ENCODE measurements at places on chromosomes 13 and 19. TPM values are rescaled to one million over a fixed set of nuclear protein-coding genes. Genes with fewer than 3 reads are reported as not detected.

DNA sequence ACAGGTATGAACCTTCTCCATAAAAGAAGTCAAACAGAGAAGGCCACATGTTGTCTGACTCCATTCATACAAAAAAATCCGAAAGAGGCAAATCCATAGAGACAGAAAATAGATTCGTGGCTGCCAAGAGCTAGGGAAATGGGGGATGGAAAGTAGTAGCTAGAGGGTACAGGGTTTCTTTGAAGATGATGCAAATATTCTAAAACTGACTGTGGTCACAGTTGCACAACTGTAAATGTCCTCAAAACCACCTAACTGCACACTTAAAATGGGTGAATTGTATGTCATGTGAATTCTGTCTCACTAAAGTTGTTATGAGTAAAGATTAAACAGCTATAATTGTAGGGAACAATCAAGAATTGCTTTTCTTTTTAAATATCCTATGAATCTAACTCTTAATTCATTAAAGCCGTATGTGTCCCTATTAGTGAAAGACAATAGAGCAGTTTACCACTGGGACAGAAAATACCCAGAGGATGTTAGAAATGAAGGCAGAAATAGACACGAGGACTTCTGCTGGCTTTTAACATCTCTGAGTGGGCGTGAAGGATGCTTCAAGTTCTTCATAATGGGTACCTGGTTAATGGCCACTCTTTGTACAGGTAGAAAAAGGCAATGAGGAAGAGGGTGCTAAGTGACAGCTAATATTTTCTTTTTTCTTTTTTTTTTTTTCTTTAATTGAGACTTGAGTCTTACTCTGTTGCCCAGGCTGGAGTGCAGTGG is 21.2 kb downstream of the INSR start:
- no peak for DNase-seq

DNA sequence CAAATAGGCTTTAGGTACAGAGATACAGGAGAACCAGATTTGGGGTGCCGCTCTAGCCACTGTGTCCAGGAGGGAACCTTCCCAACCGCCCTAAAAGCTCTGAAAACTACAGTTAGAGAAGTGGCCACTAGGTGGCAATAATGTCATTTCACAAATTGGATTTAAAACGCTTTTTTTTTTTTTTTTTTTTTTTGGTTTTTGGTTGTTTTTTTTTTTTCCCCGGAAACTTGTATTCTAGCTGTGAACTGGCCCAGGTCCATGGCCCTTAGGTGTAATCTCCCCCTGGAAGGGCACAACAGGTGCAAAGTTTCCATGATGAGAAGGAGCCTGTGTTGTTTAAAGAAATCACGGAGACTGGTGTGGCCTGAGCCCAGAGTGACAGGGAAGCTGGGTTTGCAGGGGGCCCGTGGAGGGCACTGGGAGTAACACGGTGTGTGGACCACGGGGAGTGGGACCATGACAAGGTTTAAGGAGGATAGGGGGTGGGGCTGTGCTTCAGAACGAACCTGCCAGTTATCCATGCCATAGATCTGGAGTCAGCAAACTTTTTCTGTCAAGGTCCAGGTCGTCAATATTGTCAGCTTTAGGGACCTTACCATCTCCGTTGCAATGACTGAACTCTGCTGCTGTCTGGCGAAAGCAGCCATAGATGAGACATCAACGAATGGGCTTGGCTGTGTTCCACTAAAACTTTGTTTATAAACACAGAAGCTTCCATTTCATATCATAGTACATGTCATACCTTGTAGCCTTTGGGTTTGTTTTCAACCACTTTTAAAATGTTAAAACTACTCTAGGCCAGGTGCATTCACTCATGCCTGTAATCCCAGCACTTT is 10.1 kb downstream of the OR1I1 start:
- DNase-seq, result peak; percentile 81

DNA sequence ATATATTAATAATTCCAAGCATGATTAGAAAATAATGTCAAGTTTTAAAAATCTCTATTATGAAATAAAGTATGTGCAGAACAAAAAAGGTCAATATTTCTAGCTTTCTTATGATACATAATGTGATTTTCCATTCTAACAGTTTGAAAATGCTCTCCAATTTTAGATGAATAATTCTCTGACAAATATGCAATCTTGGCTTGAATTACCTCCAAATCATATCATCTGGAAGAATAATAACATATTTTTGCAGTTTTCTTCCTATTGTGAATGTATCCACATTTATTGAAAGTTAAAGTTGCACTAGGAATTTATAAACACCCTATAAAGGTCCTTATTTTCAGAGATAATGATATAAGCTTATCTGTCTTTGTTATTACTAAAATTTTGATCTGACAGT is 548.5 kb upstream of the SLC10A2 start:
- DNase-seq, result no peak

- no peak for DNase-seq
Observed at GRCh38 chr13:68128297-68128915, 898.3 kb upstream of the PCDH9 start.

DNA sequence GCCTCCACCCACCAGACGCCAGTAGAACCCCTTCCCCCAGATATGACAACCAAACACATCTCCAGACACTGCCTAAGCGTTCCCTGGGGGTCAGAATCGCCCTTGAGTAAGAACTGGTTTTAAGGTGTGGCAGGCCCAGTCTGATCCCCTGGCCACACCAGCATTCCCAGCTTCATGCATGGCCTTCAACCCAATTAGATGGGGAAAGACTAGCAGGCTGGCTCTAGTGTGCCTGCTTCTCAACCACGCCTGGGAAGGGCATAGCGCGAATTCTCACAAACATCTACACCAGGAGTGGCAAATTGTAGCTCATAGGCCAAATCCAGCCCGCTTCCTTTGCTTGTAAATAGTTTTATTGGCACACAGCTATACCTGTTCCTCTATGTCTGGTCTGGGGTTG is 13.6 kb downstream of the HAUS8 start:
- no peak for DNase-seq

- DNase-seq, result no peak
Observed at GRCh38 chr13:106734198-106734597, 166.3 kb upstream of the ARGLU1 start.

The COX6B2 gene
- not detected for total RNA-seq

GRCh38 chr19:52735734-52736133 is 890 bp upstream of the ZNF611 start:
- DNase-seq, result no peak

DNA sequence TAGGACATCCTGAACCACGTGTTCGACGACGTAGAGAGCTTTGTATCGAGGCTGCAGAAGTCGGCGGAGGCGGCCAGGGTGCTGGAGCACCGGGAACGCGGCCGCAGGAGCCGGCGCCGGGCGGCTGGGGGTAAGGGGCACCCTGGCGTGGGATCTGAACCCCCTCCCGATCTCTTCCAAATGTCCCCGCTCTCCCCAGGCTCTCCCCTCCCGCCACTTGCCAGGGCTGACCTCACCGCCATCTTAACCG is 6.0 kb downstream of the EPS8L1 start:
- no peak for DNase-seq

GRCh38 chr19:32671883-32672593 is 2.9 kb downstream of the ANKRD27 start:
- DNase-seq, result no peak

The CFAP97D2 gene
- total RNA-seq, result not detected

- no peak for DNase-seq
Observed at GRCh38 chr13:102852556-102852955, 6.7 kb downstream of the ERCC5 start.

The CD37 gene
- total RNA-seq, result 352 TPM
